Activated CD8-positive, alpha-beta T cell treated with anti-CD3 and anti-CD28 coated beads for 36 hours (primary cell): ENCODE measurements at places on chromosomes 5 and 9. TPM values are rescaled to one million over a fixed set of nuclear protein-coding genes. Genes with fewer than 3 reads are reported as not detected.

DNA sequence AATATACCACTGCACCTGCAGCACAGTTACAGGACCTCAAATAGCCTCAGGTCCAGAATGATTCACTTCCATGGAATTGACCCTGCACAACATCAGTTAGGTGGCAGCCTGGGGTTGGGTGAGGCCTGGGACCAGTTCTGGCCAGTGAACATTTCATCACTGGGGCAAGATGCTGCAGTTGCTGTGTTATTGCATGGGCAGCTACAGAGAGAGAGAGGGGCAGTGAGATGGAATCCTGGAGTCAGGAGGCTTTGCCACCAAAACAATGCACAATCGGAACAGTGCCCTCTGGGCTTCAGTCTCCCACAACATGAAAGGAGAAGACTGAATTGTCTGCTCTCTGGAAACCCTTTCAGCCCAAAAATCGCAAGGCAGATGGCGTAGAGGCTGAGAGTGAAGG is 51.8 kb downstream of the SH3TC2 start:
- H3K4me1 ChIP-seq: no peaks in the 10 kb centered on the region
- H3K27me3 ChIP-seq: no peaks in the 10 kb centered on the region
- H3K36me3 ChIP-seq: no peaks in the 10 kb centered on the region
- no peak for DNase-seq

DNA sequence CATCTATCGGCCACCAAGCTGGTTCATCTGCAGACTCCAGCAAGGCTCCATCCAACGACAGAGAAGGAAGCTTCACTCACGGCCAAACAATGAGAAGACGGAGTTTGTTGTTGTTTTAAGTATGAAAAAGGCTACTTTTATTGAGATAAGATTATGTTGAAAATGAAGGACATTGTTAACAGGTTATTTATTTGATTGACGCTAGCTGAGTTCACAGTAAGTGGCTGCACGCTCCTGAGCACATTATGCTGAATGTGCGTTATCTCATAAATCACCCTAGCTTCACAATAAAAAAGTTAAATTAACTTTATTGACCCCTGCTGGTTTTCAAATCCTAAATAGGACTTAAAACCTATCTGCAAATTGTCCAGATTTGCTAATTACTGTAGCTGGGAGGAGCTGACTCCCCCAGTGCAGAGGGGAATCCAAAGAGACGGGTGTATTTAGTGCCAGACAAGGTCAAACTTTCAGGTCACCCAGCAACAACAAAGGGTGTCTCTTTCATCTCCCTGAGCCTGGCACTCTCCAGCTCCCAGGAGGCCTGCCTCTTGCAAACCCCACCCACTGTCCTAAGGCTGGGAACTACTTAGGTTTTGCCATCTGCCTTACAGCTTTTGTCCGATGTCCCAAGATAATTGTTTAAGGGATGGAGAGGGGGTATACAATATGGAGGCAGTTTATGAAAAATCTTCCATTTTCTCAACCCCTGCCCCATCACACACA is 129.2 kb downstream of the ZDHHC21 start:
- H3K4me3 ChIP-seq: no peak overlapping the region
- no peak overlapping the region for H3K27ac ChIP-seq
- H3K36me3 ChIP-seq: no peaks in the 10 kb centered on the region

- H3K27me3 ChIP-seq: no peaks in the 10 kb centered on the region
- no peak within 1 kb of the TSS for H3K4me3 ChIP-seq
- H3K27ac ChIP-seq: no peak within 1 kb of the TSS
Observed at GRCh38 chr5:19987612-19988361, at the start of gene CDH18. Gene CDH18 (minus strand): TSS chr5:19988200. CDS start chr5:19838986, 149,214 bp downstream.

DNA sequence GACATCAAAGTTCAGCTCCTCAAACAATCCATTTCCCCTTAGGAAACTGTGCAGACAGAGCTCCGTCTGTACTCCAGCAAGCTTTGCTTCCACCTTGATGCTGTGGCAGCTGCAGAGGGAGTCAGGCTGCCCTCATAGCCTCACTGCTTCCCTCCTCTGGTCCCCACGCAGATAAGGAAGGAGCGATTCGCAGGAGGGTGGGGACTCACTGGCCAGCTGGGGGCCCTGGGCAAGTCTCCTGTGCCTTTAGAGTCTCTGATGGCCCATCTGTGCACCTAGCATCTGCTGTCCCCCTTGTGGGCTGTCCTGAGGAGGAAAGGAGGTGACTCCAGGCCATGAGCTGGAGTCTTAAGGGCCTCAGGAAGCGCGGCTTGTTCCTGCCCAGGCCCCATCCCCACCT is 121.5 kb downstream of the ENTREP1 start:
- no peak for DNase-seq
- peaks cover 8% of the 10 kb centered on the region for H3K27me3 ChIP-seq

- H3K27me3 ChIP-seq: no peaks in the 10 kb centered on the region
- no peak overlapping the region for H3K4me3 ChIP-seq
- no peak for DNase-seq
- H3K27ac ChIP-seq: peak overlapping the region; percentile 43
- H3K4me1 ChIP-seq: peaks cover 60% of the 10 kb centered on the region
- peaks cover 42% of the 10 kb centered on the region for H3K36me3 ChIP-seq
Observed at GRCh38 chr5:134142806-134143205, 28.3 kb downstream of the TCF7 start.

- H3K4me1 ChIP-seq: peaks cover 43% of the 10 kb centered on the region
- H3K36me3 ChIP-seq: peaks cover 40% of the 10 kb centered on the region
- DNase-seq: peak; percentile 28
- H3K27ac ChIP-seq: peak overlapping the region; percentile 97
- peak overlapping the region; percentile 98 for H3K4me3 ChIP-seq
- H3K27me3 ChIP-seq: no peaks in the 10 kb centered on the region
Observed at GRCh38 chr9:34125681-34126206, 754 bp downstream of the DCAF12 start.

- DNase-seq: no peak
- H3K36me3 ChIP-seq: no peaks in the 10 kb centered on the region
- H3K4me1 ChIP-seq: no peaks in the 10 kb centered on the region
- peaks cover 2% of the 10 kb centered on the region for H3K27me3 ChIP-seq
- no peak overlapping the region for H3K27ac ChIP-seq
Observed at GRCh38 chr5:91212714-91213092, 170.4 kb downstream of the ARRDC3 start.

GRCh38 chr5:43232943-43233833 is 41.2 kb downstream of the NIM1K start:
- H3K27me3 ChIP-seq: no peaks in the 10 kb centered on the region
- no peak overlapping the region for H3K27ac ChIP-seq
- no peak for DNase-seq
- H3K36me3 ChIP-seq: no peaks in the 10 kb centered on the region

DNA sequence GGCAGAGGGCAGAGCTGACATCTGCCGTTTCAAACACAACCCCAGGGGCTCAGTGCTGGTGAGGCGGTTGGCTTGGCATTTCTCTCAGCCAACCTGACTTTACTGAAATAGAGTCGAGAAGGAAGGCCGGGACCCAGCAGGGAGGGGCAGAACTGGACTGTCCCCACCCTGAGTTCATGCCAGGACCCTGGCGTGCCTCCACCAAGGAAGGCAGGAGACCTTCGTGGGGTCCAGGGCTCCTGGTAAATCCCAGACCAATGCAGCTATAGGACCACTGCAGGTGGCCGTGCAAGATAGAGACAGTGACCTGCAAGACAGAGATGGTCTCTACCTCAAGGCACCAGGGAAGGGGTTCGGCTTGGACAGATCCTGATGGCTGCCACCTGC is 132.9 kb downstream of the ROR2 start:
- no peak overlapping the region for H3K27ac ChIP-seq
- H3K36me3 ChIP-seq: no peaks in the 10 kb centered on the region
- H3K27me3 ChIP-seq: no peaks in the 10 kb centered on the region
- no peak for DNase-seq
- no peaks in the 10 kb centered on the region for H3K4me1 ChIP-seq

DNA sequence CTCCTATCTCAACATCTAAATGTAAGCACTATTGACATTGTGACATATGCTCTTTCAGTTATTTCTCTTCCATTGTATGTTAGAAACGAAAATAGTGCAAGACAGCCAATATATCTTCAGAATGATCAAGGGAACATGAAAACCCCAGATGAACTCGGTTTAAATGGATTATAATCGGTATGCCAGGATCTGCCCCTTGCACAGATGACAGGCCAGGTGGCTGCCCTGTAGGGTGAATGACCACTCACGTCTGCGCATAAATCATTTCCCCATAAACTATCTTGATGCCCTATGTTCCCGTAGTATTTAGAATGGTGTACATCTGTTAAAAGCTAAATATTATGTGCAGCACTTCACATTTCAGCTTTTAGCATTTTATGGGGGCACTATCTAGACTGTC is 69.7 kb upstream of the RANBP3L start:
- H3K27ac ChIP-seq: no peak overlapping the region
- no peaks in the 10 kb centered on the region for H3K36me3 ChIP-seq
- H3K4me1 ChIP-seq: no peaks in the 10 kb centered on the region
- H3K4me3 ChIP-seq: no peak overlapping the region
- H3K27me3 ChIP-seq: peaks cover 3% of the 10 kb centered on the region

DNA sequence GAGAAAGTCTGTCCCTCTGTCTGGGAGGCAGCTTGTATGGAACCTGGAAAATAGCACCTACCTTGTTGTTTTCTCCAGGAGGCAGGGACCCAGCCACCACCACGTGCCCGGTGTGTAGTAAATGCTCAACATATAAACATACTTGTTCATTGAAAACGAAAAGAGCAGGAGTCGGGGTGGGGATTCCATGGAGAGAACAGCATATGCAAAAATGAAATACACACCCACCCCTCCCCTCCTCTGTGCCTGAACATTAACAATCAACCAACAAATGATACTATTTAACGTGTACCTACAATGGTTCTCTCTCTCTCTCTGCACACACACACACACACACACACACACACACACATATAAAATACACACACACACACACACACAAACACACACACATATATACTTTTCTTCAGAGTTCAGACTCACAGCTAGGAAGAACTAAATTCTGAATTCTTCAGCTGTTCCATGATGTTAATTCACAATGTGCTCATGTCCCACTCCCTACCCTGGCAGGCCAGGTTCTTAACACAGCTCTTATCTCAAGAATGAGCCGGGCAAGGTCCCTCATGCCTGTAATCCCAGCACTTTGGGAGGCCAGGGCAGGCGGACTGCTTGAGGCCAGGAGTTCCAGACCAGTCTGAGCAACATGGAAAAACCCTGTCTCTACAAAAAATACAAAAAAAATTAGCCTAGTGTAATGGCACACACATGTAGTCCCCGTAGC is 16.3 kb upstream of the DENND1A start:
- H3K27ac ChIP-seq: no peak overlapping the region
- no peaks in the 10 kb centered on the region for H3K36me3 ChIP-seq
- no peak overlapping the region for H3K4me3 ChIP-seq
- DNase-seq: no peak

DNA sequence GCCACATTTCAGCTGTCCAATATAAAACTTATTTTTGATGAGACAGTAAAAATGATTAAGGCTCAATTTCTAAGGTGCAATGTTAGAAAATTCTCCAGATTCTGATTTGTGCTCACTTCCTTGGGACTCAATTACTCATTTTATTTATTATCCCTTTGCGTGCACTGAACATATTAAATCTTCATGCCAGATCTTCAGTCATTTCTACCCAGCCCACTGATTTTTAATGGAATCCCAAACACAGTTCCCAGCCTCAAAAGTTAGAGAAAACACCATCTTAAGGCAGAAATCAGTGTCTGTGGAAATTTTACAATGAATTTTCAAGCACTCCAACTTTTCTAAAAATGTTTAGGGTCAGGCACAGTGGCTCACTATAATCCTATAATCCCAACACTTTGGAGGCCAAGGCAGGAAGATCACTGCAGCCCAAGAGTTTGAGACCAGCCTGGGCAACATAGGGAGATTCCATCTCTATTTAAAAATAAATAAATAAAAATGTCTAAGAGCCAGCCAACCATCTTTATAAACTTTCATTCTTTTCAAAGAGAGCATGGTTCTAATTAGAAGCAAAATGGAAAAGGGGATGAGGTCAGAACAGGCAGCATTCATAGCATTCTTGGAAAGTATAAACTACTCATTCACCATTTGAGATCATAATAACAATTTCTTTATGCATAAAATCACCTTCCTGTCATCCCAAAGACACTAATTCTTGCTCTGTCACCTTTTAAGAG is 53.7 kb downstream of the TLE1 start:
- H3K36me3 ChIP-seq: no peaks in the 10 kb centered on the region
- no peak overlapping the region for H3K27ac ChIP-seq
- no peak for DNase-seq

DNA sequence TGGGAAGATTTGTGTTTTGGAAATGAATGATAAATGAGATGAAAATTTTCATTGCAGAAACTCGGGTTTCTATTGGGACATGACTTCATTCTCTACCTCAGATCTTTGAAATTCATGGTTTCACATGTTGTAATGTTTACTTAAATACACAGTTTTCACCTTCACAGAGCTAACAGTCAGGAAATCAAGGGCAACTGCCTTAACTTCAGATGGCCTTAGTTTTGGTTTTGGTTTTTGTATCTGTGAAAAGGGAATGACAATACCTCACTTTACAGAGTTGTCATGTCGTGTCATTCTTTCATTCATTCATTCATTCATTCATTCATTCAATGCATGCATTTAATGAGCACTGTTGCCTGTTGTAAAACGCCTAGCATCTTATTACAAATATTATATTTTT is 41.9 kb downstream of the NIM1K start:
- no peak overlapping the region for H3K4me3 ChIP-seq
- no peak for DNase-seq

GRCh38 chr5:135372654-135373381 is 26.2 kb downstream of the MACROH2A1 start:
- peaks cover 42% of the 10 kb centered on the region for H3K4me1 ChIP-seq
- no peak overlapping the region for H3K4me3 ChIP-seq
- no peaks in the 10 kb centered on the region for H3K27me3 ChIP-seq
- H3K36me3 ChIP-seq: peaks cover 54% of the 10 kb centered on the region
- no peak for DNase-seq
- H3K27ac ChIP-seq: peak overlapping the region; percentile 75

- H3K36me3 ChIP-seq: no peaks in the 10 kb centered on the region
- peaks cover 3% of the 10 kb centered on the region for H3K27me3 ChIP-seq
- no peak for DNase-seq
- H3K4me3 ChIP-seq: no peak overlapping the region
- H3K4me1 ChIP-seq: no peaks in the 10 kb centered on the region
- no peak overlapping the region for H3K27ac ChIP-seq
Observed at GRCh38 chr5:124692324-124692723, 54.1 kb downstream of the ZNF608 start.

GRCh38 chr9:133004999-133005760 is 25.6 kb upstream of the GTF3C5 start:
- no peak overlapping the region for H3K27ac ChIP-seq
- no peak overlapping the region for H3K4me3 ChIP-seq
- peaks cover 40% of the 10 kb centered on the region for H3K27me3 ChIP-seq
- no peaks in the 10 kb centered on the region for H3K36me3 ChIP-seq
- H3K4me1 ChIP-seq: no peaks in the 10 kb centered on the region

DNA sequence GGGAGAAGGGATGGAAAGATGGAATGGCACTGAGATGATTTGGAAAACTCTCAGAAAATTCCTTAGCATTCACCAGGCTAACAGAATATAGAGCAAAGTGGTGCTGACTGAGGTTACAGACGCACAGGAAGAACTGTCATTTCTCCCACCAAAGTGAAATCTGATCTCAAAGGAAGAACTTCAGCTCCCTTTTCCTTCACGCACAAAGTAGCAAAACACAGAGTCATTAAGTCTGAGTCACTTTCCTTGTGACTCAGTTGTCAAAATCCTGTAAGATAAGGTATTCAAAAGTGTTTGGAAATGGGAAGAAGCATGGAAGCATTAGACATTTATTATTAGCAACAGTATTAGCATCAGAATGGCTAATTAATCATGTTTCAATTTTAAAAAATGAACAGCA is 11.7 kb downstream of the MPDZ start:
- no peaks in the 10 kb centered on the region for H3K27me3 ChIP-seq
- no peak overlapping the region for H3K4me3 ChIP-seq
- no peak for DNase-seq
- H3K36me3 ChIP-seq: no peaks in the 10 kb centered on the region
- H3K4me1 ChIP-seq: no peaks in the 10 kb centered on the region

Gene HCN1
- not detected for total RNA-seq

Gene ADAMTSL2
- total RNA-seq: 0.11 TPM

Gene IFNB1
- total RNA-seq: 1.1 TPM

Gene SPINK4
- not detected for total RNA-seq

Gene ZNF462
- not detected for total RNA-seq
